ENCODE measurements at places on chromosomes 1 and 21. TPM values are rescaled to one million over a fixed set of nuclear protein-coding genes. Genes with fewer than 3 reads are reported as not detected.

RIMS3 gene
- 18.3 TPM for total RNA-seq

ST6GALNAC5 gene
- total RNA-seq, result 11.7 TPM

PPM1J gene
- total RNA-seq, result 3.7 TPM

DNA sequence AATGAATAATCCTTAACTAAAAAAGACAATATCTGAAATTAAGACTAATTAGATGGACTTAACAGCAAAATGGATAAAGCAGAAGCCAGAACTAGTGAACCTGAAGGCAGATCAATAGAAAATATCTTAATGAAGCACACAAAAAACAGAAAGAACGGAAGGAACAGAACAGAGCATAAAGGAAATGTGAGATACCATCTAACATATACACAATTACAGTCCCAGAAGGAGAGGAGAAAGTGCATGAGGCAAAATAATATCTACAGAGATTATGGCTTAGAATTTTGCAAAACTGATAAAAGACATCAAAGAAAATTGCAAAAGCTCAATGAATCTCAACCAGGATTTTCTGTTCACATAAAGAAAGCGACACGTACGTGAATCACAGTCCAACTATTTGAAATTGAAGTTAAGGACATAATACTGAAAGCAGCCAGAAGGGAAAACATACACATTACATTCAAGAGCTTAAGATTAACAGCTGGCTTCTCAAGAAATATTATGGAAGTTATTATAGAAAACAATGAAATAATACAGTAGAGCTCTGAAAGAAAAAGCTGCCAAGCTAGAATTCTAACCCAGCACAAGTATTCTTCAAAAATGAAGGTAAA, 182.0 kb downstream of the CDC42BPA start:
- no peak for DNase-seq
- peaks cover 4% of the 10 kb centered on the region for H3K36me3 ChIP-seq
- no peak overlapping the region for H3K4me3 ChIP-seq
- no peaks in the 10 kb centered on the region for H3K27me3 ChIP-seq
- H3K27ac ChIP-seq, result no peak overlapping the region

- H3K4me3 ChIP-seq, result no peak overlapping the region
- no peak for DNase-seq
- no peak overlapping the region for H3K27ac ChIP-seq
- H3K36me3 ChIP-seq, result no peaks in the 10 kb centered on the region
- no peaks in the 10 kb centered on the region for H3K27me3 ChIP-seq
Measured at GRCh38 chr1:243260221-243260880, 4.5 kb downstream of the SDCCAG8 start.

DNA sequence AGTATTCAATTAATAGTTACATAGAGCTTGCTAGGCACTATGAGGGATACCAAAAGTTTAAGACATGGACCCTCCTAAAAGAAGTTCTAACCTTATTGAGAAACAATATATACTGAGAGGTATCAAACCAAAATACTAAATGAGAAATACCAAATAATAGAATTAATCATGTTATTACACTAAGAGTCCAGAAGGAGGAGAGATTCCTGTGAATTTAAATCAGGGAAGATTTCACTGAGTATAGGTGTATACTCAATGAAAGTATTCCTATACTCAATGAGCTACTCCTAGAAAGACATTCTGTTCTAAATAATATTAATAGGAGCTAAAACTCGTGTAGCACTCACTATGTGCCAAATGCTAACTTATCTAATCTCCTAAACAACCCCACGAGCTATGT, 9.4 kb downstream of the CR1L start:
- no peaks in the 10 kb centered on the region for H3K4me1 ChIP-seq
- no peaks in the 10 kb centered on the region for H3K27me3 ChIP-seq
- no peak overlapping the region for H3K27ac ChIP-seq
- no peak overlapping the region for H3K4me3 ChIP-seq
- no peak for DNase-seq

- no peak overlapping the region for H3K4me3 ChIP-seq
- no peaks in the 10 kb centered on the region for H3K4me1 ChIP-seq
- H3K27me3 ChIP-seq, result no peaks in the 10 kb centered on the region
Measured at GRCh38 chr1:152313970-152314369, 11.1 kb downstream of the FLG start.

DNA sequence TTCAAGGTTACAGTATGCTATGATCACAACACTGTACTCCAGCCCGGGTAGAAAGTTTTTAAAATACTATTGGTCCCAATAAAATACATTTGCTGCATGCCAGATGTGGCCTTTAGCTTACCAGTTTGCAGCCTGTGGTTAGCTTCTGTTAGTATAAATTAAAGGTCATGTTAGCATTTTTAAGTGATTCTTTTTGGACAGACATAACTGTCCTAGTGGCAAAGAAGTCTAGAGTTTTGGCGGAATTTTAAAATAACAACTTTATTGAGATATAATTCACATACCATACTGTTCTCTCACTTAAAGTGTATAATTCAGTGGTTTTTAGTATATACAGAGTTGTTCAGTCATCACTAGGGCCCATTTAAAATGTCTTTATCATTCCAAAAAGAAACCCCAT, 24.3 kb upstream of the TMEM39B start:
- no peak overlapping the region for H3K4me3 ChIP-seq
- no peak for DNase-seq
- no peaks in the 10 kb centered on the region for H3K27me3 ChIP-seq

- no peaks in the 10 kb centered on the region for H3K27me3 ChIP-seq
- no peak for DNase-seq
- H3K4me3 ChIP-seq, result no peak overlapping the region
- H3K27ac ChIP-seq, result no peak overlapping the region
Measured at GRCh38 chr1:229836324-229836723, 210.3 kb downstream of the URB2 start.

GRCh38 chr1:2412773-2413494, 570 bp upstream of the PEX10 start:
- H3K27ac ChIP-seq, result peak overlapping the region; percentile 53
- peak overlapping the region; percentile 49 for H3K4me3 ChIP-seq
- no peaks in the 10 kb centered on the region for H3K4me1 ChIP-seq
- H3K36me3 ChIP-seq, result no peaks in the 10 kb centered on the region

DNA sequence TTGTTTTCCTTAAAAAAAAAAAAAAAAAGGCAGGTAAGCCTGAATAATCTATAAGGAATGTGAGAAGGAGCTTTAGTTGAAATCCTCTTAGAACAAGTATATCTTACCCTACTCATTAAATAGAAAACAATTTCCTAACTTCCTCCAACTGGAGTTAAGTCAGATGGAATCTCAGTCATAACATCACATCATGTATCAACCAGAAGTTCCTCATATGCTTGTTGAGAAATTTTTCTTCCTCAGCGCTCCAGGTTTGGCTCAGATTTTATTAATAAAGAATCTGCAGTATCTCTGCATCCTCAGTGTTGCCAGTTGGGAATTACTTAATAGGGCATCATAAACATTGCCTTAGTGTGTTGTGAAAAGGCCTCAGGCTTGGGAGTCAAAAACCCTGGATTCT, 37.6 kb downstream of the DUSP10 start:
- H3K27ac ChIP-seq, result no peak overlapping the region
- DNase-seq, result no peak
- no peak overlapping the region for H3K4me3 ChIP-seq

DNA sequence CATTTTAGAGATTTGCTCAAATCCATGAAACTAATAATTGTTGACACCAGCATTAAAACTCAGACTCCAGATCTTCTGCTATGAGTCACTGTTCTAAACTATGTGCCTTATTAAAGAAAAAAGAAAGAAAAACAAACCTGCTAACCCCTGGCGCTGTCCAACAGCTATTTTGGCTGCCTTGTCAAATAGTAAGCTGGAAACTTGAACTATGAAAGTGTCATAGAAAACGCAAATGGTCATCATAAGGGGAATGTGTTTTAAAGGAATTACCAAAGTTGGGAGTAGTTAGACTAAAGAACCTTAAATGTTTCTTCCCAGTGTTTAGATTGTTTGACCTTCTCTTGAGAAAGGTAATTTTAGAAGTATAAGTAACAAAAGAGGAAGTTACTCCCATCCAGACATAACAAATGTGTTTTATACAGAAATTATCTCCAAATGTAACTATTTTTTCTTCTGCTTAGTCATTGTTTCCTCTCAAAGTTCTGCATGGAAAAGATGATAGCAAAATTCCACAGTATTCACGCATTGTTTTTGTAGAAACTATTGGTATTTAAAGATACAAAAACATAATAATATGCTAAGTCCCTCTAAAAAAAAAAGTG, 272.4 kb downstream of the TPR start:
- peak; percentile 55 for DNase-seq
- no peaks in the 10 kb centered on the region for H3K27me3 ChIP-seq
- no peak overlapping the region for H3K4me3 ChIP-seq
- H3K27ac ChIP-seq, result no peak overlapping the region
- no peaks in the 10 kb centered on the region for H3K36me3 ChIP-seq

- no peaks in the 10 kb centered on the region for H3K36me3 ChIP-seq
- no peak overlapping the region for H3K27ac ChIP-seq
- peak overlapping the region; percentile 99 for H3K4me3 ChIP-seq
- H3K4me1 ChIP-seq, result peaks cover 4% of the 10 kb centered on the region
- no peaks in the 10 kb centered on the region for H3K27me3 ChIP-seq
- DNase-seq, result no peak
Measured at GRCh38 chr1:38992412-38993111, 1.5 kb downstream of the AKIRIN1 start.

DNA sequence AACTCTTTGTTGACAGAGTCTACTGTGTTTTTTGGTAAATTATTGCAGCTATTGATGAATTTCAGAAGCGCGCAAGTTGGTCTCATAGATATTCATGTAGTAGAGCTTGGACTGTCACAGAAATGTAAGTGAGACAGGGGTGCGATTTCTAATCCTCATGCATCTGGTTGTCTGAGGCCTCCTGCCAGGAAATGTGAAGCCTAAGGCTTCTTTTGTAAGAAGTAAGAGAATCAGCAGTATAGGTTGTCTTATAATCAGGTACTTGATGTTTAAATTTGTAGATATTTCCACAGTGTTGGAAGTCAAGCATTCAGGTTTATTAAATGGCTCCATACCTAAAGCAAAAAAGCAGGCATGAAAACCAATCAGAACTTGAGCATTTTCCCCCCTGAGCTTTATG, 332.9 kb upstream of the FMN2 start:
- H3K27ac ChIP-seq, result no peak overlapping the region
- H3K4me3 ChIP-seq, result no peak overlapping the region
- DNase-seq, result no peak
- H3K36me3 ChIP-seq, result no peaks in the 10 kb centered on the region

- H3K4me3 ChIP-seq, result no peak overlapping the region
- no peak for DNase-seq
- no peaks in the 10 kb centered on the region for H3K4me1 ChIP-seq
- no peak overlapping the region for H3K27ac ChIP-seq
- H3K36me3 ChIP-seq, result no peaks in the 10 kb centered on the region
Measured at GRCh38 chr1:31488528-31488927, 75.5 kb downstream of the SERINC2 start.

- no peaks in the 10 kb centered on the region for H3K27me3 ChIP-seq
- H3K4me3 ChIP-seq, result peak within 1 kb of the TSS; percentile 72
- no peaks in the 10 kb centered on the region for H3K36me3 ChIP-seq
- no peak within 1 kb of the TSS for H3K27ac ChIP-seq
- no peaks in the 10 kb centered on the region for H3K4me1 ChIP-seq
Measured at GRCh38 chr1:242524571-242525359, at the start of gene PLD5. Gene PLD5, minus strand, starts transcription at chr1:242524697.

DNA sequence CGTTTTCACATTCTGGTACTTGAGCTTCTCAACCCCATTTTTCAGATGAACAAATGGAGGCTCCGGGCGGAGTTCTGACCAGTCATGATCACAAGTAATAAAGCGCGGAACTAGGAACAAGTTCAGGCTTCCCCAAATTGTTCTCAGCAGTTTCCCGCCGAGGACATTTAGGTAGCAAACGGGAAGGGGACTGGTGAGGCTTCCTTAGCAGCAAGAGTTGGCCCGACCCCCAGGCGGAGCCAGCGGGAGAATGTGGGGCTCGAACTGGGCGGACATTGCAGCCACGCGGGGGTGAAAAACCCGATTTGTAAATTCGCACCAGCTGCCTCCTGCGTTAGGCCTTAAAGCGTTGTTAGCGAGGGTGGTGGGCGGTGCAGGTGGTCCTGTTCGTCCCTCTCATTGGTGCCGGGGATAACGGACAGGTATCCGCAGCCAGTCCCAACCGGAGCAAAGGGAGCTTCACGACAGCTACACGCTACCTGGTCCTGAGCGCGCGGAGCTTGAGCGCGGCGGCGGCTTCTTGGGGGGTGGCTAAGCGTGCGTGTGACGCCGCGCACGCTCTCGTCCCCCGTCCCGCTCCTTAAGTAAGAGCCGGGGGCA, 15.3 kb downstream of the SEMA6C start:
- no peaks in the 10 kb centered on the region for H3K4me1 ChIP-seq
- H3K36me3 ChIP-seq, result no peaks in the 10 kb centered on the region

DNA sequence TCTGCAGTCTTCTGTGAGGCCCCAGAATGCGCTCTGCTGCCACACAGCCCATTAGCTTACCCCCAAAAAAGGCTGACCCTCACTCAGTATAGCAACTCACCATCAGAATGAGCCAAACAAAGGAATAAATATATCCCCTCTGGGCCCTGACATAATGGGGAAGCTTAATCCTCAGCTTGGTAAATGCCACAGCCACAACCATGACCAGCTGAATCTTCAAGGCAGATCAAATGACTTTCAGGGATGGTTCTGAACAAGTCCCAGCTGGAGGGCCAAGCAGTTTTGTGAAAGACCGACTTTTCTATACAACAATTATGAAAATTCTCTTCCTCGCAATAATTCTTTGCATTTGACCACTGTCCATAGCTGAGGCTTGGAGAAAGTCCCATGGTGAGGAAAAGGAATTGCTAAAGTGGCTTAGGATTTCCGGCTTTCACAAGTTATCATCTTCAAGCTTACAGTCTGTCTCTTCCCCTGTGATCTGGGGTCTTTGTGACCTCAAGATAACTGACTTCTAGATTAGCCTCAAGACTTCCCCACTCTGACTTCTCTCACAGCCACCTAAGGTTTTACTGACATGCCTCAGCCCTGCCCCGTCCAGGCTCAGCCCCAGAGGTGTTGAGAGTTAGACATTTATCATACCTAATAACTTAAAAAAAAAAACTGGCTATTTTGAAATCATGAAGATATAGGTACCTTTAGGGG, 47.8 kb upstream of the PBX1 start:
- H3K4me3 ChIP-seq, result no peak overlapping the region
- H3K36me3 ChIP-seq, result no peaks in the 10 kb centered on the region
- H3K4me1 ChIP-seq, result no peaks in the 10 kb centered on the region
- no peak for DNase-seq
- H3K27me3 ChIP-seq, result no peaks in the 10 kb centered on the region
- H3K27ac ChIP-seq, result no peak overlapping the region

- H3K4me3 ChIP-seq, result no peak overlapping the region
- no peak overlapping the region for H3K27ac ChIP-seq
- no peaks in the 10 kb centered on the region for H3K36me3 ChIP-seq
- no peaks in the 10 kb centered on the region for H3K27me3 ChIP-seq
- no peak for DNase-seq
Measured at GRCh38 chr1:41768583-41768982, 150.1 kb downstream of the HIVEP3 start.

All from aorta (tissue), 5 donors.